ENCODE measurements at places on chromosomes 6 and 20. TPM values are rescaled to one million over a fixed set of nuclear protein-coding genes. Genes with fewer than 3 reads are reported as not detected.

- no peak for DNase-seq
These were observed 190.9 kb upstream of the SLC24A3 start for GRCh38 chr20:19021406-19022117.

SLC12A5 gene
- total RNA-seq, result not detected

GPX5 gene
- not detected for total RNA-seq

PGBD1 gene
- 6.4 TPM for total RNA-seq

- no peak for DNase-seq
These were observed 1.8 kb downstream of the CDH4 start for GRCh38 chr20:61253640-61254511.

DNA sequence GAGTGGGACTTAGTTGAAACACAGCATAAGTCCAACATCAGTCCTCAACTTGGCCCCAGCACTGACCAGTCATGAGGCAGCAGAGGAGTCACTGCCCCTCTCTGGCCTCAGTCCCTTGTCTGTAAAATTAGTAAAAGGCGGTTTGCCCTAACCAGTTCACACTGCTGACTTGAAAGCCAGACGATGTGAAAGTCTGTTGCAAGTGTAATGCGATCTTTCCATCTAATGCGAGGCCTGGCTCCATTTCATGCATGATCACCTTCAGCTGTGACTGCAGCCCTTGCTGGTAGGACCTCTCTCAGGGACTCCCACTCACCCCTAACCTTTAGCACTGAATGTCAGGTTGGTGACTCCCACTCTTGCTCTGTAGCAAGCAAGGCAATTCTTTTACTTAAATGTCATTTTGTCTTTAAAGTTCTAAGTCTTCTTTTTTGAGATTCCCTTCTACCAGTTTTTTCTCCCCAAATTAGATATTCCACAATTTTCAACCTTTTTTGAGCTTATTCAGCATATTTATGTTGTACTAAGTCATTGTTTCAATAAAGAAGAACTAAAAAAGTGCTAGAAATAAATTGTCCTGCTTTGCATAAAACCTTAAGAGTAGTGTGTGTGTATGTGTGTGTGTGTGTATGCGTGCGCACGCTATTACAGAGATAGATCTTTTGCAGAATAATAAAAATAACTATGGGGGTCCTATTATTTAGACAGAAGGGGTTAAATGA, 245.5 kb downstream of the PACRG start:
- DNase-seq, result no peak

PKIB gene
- 1.8 TPM for total RNA-seq

TULP1 gene
- not detected for total RNA-seq

BTN1A1 gene
- total RNA-seq, result not detected

GRCh38 chr6:159463119-159463829, 229.8 kb downstream of the SOD2 start:
- DNase-seq, result no peak

MOG gene
- total RNA-seq, result not detected

DNA sequence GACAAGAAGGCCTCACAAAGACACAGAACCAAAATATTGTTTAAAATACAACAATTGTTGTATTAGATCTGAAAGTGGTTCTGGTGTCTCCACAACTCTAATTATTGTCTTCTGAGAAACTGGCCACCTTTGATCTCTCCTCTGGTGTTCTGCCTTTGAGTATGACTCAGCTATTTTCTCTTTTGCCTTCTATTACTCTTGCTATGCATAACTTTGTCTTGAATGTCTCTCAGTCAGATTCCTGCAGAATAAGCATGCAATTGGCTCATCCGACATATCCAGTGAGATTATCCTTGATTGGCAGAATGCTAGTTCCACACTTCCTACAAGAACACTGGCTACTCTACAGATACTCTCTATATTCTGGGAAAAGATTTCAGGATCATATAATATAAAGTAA, 14.3 kb upstream of the EPM2A start:
- no peak for DNase-seq

TBPL1 gene
- total RNA-seq, result 16.3 TPM

SLC22A7 gene
- not detected for total RNA-seq

DNA sequence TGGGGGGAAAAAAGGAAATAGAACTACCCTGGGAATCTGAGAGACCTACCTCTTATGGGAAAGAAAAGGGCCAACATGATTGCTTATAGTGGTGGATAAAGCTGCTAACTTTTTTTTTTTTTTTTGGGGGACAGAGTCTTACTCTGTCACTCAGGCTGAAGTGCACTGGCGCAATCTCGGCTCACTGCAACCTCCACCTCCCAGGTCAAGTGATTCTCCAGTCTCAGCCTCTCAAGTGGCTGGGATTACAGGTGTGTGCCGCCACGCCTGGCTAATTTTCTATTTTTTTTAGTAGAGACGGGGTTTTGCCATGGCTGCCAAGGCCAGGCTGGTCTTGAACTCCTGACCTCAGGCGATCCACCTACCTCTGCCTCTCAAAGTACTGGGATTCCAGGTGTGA, 39.5 kb upstream of the TBC1D22B start:
- DNase-seq, result no peak

ELOVL2 gene
- 0.38 TPM for total RNA-seq

BHLHE23 gene
- not detected for total RNA-seq

SLC4A11 gene
- 1.1 TPM for total RNA-seq

DNA sequence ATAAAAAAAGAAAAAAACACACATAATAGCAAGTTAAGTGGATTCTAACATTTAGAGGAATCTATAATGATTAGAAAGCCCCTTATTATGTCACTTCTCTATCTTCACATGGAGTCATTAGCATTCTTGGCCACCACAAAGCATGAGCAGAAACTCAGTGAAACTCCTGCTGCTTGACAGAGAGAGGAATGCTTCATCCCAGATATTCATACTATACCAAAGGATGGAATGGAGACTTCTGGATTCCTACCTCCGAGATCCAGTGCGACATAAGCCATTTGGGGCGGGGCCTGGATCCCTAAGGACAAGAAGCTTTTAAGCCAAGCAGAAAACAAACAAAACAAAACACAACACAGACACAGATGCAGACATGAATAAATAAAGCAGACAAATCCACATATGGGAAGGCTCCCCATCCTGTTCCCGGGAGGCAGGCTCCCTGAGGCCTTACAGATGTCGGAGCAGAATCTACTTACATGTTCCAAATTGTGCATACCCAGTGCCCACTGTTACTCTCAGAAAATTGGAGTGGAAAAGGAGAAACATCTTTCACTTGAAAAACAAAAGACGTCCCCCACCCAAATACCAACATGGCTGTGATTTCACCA, 727.3 kb downstream of the MAFB start:
- DNase-seq, result no peak

ADGRF5 gene
- total RNA-seq, result 24.1 TPM

COL21A1 gene
- 13.2 TPM for total RNA-seq

RNF5 gene
- 46.7 TPM for total RNA-seq

DNA sequence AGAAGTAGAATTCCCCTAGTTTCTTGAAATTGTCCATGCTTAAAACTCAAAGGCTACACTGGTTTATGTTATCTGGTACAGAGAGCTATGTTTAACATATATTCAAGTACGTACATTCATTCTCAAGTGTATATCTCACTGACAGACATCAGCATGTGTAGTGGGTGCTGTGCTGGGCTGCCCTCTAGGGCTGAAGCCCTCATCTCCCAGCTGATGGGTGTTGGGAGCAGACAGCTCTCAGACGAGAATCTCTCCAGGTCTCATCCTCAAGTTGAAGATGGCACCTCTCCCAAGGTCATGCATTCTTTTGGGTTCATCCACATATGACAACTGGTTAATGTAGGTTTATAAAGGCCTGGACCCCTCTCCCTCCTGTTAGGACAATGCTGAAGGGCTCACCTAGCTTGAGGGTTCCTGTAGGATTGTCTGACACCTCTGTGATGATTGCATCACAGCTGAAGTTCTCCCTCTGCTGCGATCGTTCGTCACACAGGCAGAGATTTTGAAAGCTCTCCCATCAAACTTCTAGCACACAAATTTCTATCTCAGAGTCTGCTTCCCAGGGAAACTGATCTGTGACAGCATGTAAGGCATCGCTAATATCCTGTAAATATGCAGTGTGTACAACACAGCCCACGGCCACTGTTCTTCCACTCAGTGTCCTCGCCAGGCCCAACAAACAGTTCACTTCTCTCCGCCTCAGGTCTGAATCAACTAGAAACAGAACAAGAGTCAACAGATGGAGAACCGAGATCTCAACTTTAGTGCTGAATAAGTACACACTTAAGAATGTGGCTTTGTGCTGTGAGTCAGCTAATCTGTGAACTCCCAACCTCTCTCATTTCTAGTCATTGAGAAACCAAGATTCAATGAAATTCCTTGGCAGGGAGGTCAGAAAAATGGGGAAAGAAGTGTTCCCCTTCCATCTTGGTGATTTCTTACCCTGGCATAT, 43.2 kb downstream of the PREP start:
- DNase-seq, result no peak

- peak; percentile 86 for DNase-seq
These were observed 50.2 kb downstream of the IYD start for GRCh38 chr6:150418827-150419594.

- DNase-seq, result no peak
These were observed 54.0 kb downstream of the ASXL1 start for GRCh38 chr20:32411955-32412706.

DNA sequence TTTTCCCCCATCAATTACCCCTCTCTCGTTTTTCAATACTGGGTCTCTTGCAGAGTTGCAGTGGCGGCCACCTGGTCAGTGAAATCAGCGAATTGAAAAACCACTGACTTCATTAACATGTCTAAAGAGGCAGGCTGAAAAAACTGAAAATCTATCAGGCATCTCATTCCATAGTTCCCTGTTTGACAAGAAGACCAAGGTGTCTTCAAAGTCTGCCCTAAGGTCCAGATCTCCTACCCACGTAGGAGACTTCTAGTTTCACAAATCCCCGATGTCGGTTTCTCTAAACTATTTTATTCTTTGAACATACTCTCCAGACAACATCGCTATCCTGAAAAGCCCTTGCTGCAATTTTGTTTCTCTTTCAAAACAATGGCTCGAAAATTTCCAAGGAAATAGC, 796 bp upstream of the TUBB start:
- DNase-seq, result peak; percentile 28

PTK6 gene
- total RNA-seq, result not detected

DNA sequence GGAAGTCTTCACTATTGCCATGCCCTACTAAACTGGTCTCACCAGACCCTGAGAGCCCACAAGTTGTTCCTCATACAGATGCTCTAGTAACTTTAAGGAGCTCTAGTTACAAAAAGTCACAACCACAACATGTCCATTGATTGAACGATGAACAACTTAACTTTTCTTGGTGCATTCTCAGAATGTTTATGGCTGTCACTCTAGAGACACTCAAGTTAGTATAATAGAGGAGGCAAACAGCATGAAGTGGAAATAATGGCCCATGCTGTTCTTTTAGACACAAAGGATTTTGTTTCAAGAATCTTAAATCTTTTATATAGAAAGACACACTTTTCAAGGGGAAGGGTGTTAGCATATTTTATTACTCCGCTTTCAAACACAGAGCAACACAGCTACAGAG, 934.4 kb downstream of the HACE1 start:
- DNase-seq, result no peak

GRCh38 chr6:19432966-19433498, 404.1 kb upstream of the ID4 start:
- no peak for DNase-seq

SSTR4 gene
- total RNA-seq, result not detected

- no peak for DNase-seq
These were observed at the start of gene COX4I2 for GRCh38 chr20:31637660-31638059. TSS of gene COX4I2 (plus strand) at chr20:31637912. CDS start at chr20:31639018, 1,106 bp downstream.

FAM217A gene
- not detected for total RNA-seq

LIN28B gene
- total RNA-seq, result not detected

TREML2 gene
- total RNA-seq, result 0.19 TPM

DNA sequence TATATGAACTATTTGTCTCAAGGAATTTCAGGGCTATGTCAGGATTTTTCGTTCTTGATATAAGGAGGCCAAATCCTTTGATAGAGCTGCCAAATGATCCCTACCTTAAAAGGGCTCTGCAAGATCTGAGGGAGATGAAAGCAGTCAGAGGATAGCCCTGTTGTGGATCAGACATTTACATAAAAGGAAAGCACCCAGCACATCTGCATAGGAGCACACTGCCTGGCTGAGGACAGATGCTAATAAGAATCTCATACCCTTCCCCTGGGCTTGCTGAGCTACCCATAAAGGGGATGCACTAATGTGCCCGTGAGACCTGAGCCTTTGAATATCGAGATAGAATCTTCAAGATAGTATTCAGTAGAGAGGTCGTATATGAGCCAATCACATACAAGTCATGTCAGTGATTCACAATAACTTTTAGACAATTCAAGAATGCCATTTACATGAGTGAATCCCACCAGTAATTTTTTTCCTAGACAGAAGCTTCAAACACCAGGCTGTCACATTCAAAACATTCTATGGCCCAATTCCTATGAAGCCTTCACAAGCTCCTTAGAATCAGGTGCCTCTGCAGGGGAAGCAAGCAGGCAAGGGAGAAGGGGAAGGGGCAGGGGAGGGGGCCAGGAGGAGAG, 71.1 kb downstream of the STMND1 start:
- no peak for DNase-seq

DNA sequence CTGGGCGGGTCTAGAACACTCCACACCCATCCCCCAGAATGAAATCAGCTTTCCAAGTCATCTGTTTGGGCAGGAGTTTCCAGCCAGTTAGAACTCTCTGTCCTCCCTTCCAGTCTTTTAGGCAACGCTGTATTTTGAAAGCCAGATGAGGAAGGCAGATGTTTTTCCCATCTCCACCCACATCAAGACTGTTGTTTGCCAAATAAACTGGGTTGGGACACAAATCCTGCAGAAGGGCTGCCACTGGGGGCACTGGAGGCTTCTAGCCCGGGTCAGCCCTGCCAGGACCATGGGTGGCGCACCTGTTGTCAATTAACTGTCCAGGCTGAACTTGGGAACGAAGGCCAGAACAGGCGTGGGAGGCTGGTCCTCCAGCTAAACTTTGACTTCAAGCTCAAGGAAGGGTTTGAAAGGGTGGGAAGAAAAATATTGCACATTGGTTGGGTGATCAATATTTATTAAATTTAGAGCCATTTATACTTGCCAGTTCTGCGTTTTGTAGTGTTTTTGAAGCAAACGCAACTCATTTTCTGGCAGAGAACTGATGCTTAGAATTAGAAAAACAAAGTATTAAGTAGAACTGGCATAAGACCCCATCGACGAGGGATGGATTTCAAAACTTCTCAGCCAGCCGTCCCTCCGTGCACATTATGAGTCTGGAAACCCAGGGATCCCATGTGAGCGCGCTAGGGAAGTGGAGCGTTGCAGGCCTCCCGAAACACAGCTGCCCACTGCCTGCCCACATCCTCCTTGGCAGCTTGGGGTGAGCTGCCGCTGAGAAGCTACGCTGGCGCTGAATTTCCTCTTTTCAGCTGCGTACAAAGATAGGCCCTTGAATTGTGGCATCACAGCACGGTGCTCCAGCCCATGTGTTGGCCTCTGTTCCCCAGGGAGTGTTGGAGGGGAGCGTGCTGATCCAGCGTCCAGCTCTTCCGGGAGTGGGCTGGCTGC, 297.4 kb downstream of the QKI start:
- peak; percentile 91 for DNase-seq

Measured in posterior vena cava (tissue), 2 donors.